Endodermal cell (in vitro differentiated cells): ENCODE measurements at places on chromosomes 2 and 18.

- no peak for DNase-seq
Observed at GRCh38 chr18:3912705-3913104, 462.7 kb downstream of the TGIF1 start.

DNA sequence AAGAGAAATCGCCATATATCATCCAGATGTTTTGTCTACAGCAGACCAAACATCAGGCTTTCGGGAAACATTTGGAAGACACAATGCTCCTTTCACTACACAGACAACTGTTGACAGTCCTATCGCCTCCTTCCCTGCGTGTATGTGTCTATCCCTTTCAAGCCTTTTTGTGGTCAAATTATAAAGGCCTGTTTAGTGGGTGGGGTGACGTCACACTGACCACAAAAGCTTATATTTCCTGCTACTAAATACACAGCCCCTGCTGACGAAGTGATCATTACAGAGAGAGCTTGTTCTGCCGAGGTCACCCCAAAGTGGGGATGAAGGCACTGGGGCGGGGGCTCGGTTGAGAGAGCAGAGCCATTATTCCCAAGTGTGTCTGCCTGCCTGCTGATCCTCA lies 302.7 kb upstream of the TNP1 start:
- DNase-seq, result no peak

- no peak for DNase-seq
Observed at GRCh38 chr2:99431587-99432275, 58.1 kb downstream of the REV1 start.

GRCh38 chr2:134739879-134740301 lies 21.1 kb upstream of the TMEM163 start:
- no peak for DNase-seq

GRCh38 chr2:229170171-229170570 lies 100.9 kb downstream of the PID1 start:
- DNase-seq, result no peak

GRCh38 chr18:68083776-68084175 lies 567.3 kb upstream of the DSEL start:
- DNase-seq, result no peak
